ENCODE measurements at places on chromosomes 7 and 10.

- no peak for DNase-seq
Observed at GRCh38 chr7:133081119-133081598, 731 bp downstream of the CHCHD3 start.

- no peak for DNase-seq
Observed at GRCh38 chr7:4279216-4279615, 402.9 kb upstream of the FOXK1 start.

DNA sequence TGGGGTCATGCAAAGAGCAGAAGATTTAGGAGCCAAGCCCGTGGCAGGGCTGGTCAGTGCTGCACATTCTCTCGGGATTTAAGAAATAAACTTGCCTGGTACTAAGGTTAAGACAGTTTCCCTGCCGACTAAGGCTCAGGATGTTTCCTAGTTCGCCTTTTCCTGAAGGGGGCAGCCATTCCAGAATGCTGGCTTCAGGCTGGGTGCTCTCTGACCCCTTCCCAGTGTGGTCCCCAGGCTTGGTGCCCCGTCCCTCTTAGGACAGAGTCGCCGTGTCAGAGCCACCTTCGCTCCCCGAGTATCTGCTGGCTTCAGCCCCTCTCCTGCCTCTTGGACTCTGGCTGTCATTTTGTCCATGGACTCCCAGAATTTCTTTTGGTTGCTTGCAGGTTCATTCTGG lies 117.2 kb downstream of the ELFN1 start:
- no peak for DNase-seq

DNA sequence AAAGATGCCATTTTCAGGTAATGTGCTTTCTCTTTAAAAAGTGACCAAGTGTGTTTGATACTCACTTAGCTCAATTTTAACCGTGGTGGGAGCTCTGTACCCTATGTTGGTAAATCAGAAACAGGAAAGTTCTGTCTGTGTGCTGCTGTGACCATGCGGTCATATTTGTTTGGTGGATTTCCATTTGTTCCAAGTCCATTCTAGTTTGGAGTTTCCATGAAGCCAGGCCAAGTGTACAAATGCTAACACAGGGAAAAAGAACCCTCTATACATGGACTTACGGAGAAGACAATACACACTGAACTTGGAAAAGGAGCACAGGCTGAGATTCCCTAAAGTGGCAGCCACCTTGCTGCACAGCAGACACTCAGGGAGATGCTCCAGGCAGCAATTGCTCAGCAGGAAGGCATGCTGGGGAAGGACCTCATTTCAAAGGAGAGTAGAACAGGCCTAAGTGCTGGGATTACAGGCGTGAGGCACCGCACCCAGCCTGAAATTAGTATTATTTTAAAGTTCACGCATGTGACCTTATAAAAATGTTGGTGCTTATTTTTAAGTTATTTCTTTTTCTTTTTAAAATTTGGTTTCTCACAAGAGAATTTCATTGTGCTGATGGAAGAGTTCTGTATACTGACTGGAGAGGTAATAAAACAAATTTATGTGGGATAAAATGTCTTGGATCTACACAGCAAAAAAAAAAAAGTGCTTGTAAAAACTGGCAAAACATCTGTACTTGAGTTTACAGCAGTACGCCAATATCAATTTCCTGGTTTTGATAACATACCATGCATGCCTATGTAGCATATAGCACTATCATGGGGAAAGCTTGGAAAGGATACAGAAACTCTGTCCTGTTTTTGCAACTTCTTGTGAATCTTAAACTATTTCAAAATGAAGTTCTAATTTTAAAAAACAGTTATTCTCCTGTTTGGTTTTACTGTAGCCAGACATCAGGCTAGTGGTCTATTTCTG lies 436.2 kb downstream of the KCNMA1 start:
- no peak for DNase-seq

DNA sequence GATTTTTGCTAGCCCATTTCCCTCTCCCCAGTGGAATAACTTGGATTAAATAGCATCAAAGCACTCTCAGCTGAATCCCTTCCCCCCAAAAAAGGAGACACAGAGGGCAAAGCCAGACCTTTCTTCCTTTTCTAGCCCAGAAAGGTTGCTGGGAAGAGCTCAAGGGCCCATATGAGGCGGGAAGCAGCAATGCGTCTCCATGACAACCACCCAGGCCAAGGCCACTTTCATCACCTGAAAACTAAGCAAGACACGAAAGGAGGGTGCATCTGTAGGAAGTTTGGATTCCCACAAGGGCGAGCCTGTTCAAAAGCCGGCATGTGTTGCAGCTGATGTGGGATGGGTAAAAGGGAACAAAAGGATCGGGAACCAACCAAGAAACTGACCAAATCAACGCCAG lies 229.1 kb downstream of the PLXNA4 start:
- DNase-seq: no peak

GRCh38 chr10:24467136-24467535 lies 256.6 kb downstream of the ARHGAP21 start:
- no peak for DNase-seq

- no peak for DNase-seq
Observed at GRCh38 chr10:29980084-29980483, 79.3 kb downstream of the JCAD start.

GRCh38 chr10:49119746-49120145 lies 4.4 kb upstream of the VSTM4 start:
- DNase-seq: no peak

DNA sequence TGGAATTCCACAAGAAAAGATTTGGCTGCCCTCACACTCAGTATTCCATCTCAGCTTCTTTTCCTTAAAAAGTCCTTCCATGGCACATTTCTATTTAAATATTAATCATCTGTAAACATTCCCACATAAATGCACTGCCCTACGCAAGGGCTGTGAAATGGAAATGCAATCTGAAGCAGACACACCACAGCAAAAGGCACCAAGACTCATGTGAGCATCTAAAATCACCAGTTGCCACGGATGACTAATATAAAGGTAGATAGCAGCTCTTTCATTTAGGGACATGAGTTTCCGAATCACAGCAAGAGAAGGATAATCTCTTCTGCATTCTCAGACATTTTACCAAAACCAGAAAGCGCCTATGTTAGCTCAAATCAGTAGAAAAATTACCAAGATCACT lies 31.6 kb downstream of the COA1 start:
- DNase-seq: no peak

DNA sequence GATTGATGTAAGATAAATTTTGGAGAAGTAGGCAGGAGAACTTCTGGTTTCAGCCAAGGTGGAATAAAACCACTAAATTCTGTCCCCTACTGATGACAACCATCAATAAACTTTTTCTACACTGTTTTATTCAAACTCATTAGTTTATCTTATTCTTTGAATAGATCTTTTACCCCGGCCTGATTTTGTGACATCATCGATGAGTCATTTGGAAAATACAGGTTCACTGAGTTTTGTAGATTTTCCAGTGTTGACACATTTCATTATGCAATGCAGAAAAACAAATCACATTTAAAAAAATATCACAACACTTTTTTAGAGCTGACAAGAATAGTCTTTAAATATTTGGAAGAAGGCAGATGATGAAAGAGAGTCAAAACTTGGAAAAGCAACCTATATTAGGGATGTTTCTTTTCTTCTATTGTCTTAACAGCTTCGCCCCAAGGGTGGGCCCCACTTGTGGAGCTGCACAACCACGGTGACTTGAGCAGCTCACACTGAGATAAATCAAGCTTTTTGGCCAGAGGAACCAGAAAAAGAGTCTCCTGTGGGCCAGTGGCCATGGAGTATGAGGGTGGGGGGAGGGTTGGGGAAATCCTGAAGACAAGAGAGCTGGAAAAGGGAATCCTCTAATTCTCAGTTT lies 112.8 kb downstream of the PTEN start:
- DNase-seq: no peak

DNA sequence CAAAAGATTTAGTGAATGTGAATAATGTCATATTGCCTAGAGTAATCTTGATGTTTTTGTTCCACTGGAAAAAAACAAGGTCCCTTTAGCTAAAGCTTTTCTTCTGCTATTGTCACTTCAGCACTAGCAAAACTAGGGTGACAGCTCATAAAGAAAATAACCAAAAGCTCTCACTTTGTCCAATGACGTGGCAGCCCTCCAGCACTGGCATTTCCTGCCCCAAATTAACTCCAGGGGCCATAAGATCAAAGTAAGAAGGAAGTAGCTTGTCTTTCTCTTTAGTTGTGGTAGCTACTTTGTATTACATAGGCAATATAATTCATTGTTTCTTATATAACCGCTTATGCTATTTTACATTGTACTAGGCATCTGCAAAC lies 47.3 kb downstream of the LRRN3 start:
- DNase-seq: peak; percentile 37

GRCh38 chr7:117090791-117091190 lies 137.5 kb downstream of the ST7 start:
- no peak for DNase-seq

Measured in stimulated activated CD4-positive, alpha-beta T cell treated with anti-CD3 and anti-CD28 coated beads, Interleukin-12 subunit alpha, Interleukin-12 subunit beta, amount 100 ng/mL, for 4 hours (primary cell).